ENCODE measurements at places on chromosomes 4 and X. TPM values are rescaled to one million over a fixed set of nuclear protein-coding genes. Genes with fewer than 3 reads are reported as not detected.
A peak's percentile ranks its signal among the peaks of the same experiment; 100 is the strongest.

Gene F8
- 12.7 TPM for total RNA-seq

Gene PPP2R2C
- total RNA-seq, result 0.09 TPM

DNA sequence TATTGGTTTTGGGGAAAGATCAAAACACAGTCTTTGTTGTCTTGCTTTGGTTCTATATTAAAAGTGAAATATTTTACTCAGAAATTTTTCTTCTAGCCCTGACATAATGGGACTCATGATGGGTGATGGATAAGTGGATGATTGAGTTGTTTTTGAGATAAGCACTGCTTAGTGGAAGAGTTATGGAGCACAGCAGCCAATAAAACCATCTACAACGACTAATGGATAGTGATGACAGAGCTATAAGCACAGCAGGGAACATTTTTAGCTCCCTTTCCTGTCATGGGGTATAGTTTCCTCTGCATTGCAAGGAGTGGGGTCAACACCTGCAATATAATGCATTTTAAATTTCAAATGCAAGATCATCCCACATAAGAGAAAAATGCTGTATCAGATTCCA is 812.4 kb downstream of the STPG2 start:
- H3K27ac ChIP-seq, result no peak overlapping the region
- no peaks in the 10 kb centered on the region for H3K36me3 ChIP-seq
- no peak for DNase-seq
- no peaks in the 10 kb centered on the region for H3K4me1 ChIP-seq
- no peak overlapping the region for H3K4me3 ChIP-seq

- DNase-seq, result no peak
- no peaks in the 10 kb centered on the region for H3K36me3 ChIP-seq
- no peak overlapping the region for H3K27ac ChIP-seq
- peak overlapping the region; percentile 16 for H3K4me3 ChIP-seq
- H3K27me3 ChIP-seq, result no peaks in the 10 kb centered on the region
Measured at GRCh38 chr4:42282081-42282901, 115.0 kb upstream of the SHISA3 start.

DNA sequence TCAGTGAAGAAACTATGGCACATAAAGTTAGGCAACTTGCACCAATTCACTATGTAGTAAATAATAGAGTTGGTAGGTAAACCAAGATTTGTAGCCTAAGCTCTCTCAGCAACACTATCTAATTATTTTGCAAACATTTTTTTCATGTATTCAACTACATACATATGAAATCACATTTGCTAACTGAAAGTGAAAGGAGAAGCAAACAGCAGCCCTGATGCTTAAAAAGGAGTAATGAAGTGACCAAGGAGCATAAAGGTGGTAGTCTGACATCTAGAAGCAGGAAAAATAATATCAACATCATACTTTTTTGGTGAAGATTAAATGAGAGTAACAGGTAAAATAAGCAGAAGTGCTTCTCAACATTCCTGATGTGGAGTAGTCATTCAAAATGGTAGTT is 603.7 kb downstream of the GRXCR1 start:
- no peak overlapping the region for H3K27ac ChIP-seq
- H3K27me3 ChIP-seq, result no peaks in the 10 kb centered on the region
- no peak for DNase-seq
- no peaks in the 10 kb centered on the region for H3K4me1 ChIP-seq
- no peak overlapping the region for H3K4me3 ChIP-seq

GRCh38 chr4:113434247-113434587 is 327.3 kb downstream of the CAMK2D start:
- no peak for DNase-seq
- H3K4me1 ChIP-seq, result peaks cover 4% of the 10 kb centered on the region
- H3K27me3 ChIP-seq, result no peaks in the 10 kb centered on the region
- no peak overlapping the region for H3K27ac ChIP-seq

- no peak for DNase-seq
- H3K27me3 ChIP-seq, result no peaks in the 10 kb centered on the region
- no peaks in the 10 kb centered on the region for H3K36me3 ChIP-seq
- H3K4me1 ChIP-seq, result no peaks in the 10 kb centered on the region
Measured at GRCh38 chr4:121655320-121656268, 41.2 kb downstream of the ANXA5 start.

DNA sequence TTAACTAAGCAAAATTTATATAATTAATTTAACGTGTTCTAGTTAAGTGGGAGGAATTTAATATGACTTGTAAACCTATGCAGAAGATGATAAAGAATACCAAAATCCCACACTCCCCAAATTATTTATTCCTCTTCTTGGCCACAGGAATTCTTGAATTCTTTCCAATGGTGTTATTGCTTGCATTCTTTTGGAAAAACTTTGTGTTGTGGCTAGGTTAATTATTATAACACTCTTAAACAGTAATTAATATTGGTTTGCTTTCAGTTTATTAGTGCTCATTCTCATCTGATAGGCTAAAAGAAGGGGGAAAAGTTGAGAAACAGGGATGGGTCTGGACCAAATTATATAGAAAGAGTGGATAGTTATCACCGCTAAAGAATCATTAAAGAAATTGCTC is 141.5 kb upstream of the PABPC4L start:
- no peaks in the 10 kb centered on the region for H3K4me1 ChIP-seq
- H3K27me3 ChIP-seq, result no peaks in the 10 kb centered on the region
- no peak overlapping the region for H3K27ac ChIP-seq
- no peak overlapping the region for H3K4me3 ChIP-seq
- no peak for DNase-seq

DNA sequence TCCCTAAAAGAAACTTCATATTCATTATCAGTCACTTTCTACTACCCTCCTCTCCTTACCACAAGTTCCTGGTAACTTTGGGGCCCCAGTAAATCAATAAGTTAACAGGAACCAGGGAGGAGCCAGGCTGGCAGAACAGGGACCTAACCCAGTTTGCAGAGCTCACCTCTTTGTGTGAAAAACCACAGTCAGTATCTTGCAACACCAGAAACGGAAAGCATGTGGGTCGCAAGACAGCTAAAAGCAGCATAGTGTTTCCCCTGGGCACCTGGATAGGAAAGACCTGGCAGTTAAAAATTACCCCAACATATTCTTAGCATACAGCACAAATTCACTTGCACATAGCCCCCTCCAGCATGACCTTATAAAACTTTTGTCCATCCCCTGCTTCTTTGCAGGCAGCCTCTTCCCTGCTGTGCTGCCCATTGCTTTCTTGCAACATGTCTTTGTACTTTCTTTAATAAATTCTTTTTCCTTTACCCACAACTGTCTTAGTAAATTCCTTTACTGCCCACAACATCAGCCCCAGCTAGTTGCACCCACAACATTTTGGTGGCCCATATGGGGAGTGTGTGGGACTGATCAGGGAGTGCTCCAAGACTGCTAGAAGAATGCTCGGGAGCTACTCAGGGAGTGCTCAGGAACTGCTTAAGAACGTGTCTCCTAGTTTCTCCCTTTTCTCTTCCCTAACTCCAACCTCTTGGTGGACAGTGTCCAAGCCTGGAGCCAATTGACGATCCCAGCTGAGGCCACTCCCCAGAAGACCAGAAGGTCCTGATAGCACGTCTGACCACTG is 83.4 kb downstream of the MSN start:
- no peaks in the 10 kb centered on the region for H3K4me1 ChIP-seq
- no peak overlapping the region for H3K4me3 ChIP-seq
- no peak for DNase-seq
- no peaks in the 10 kb centered on the region for H3K36me3 ChIP-seq
- H3K27ac ChIP-seq, result no peak overlapping the region
